ENCODE measurements at places on chromosomes 12 and 14.

DNA sequence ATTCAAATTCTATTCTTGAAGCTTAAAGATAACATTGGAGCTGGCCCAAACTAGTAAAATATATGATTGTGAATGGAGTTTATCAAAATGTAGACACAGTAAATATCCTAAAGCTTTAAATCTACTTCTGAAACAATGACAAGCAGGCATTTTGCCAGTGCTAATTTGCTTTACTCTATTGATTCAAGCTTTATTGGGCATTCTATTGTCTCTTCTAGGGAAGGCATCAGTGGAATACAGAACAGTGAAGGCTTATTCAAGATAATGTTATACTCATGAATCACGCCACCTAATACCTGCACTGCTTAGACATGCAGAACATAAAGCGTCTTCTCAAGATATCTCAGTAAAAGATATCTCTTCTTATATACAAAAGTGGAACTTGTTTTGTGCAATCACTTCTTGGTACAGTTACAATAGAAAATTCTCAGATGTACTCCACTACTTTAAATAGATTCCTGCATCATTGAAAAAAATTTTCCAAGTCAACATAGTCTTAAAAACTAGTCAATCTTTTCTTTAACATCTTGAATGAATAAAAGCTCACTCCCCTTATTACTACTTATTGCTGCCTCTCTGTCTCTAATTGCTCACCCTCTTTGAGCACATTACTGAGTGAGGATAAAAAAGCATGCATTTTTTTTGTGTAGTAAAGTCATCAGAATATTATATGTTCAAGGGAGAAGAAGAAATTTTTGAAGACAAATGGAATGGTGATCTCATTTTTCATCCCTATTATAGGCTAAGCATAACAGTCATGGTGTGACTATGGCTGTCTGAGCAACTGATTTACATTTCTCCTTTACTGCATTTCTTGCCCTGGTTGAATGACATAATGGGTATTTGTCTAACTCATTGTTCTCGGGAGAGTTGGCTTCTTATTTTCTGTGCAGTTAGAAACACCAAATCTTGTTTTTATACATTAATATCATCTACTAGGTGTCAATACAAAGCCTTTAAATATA lies 98.0 kb upstream of the E2F7 start:
- no peak for DNase-seq

DNA sequence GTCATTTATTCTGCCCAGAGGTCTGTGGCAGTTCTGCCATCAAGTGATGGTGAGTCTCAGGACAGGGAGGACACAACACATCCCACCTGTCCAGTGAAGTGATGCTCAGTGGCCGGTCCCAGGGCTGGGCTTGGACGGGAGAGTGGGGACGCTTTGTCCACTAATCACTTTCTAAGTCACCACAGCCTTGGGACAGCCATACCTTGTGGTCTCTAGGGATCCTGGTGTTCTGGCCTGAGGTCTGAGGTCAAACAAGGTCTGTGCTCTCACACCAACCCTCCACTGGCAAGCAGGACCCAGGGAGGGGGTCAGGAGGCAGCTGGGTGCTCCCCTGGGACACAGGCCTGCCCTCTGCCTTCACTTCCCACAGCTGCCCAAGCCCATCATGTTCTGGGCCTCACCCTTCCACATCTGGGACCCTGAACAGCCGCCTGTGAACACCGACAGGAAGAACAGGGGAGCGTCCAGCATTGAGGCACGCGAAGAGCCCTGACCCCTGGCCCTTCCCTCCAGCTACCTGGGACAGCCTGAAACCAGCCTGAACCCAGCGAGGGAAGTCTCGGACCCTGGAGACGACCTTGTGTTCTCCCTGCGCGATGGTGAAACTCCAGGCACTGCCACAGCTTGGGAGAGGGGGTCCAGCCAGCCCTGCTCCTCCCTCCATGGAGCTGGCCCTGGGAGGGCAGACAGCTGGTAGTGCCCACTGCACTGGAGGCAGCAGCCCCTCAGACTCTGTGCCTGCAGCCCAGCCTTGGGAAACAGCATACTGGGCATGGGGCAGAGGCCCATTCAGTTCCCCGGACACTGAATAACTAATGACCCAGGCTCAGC lies 19.7 kb upstream of the GPR132 start:
- no peak for DNase-seq

DNA sequence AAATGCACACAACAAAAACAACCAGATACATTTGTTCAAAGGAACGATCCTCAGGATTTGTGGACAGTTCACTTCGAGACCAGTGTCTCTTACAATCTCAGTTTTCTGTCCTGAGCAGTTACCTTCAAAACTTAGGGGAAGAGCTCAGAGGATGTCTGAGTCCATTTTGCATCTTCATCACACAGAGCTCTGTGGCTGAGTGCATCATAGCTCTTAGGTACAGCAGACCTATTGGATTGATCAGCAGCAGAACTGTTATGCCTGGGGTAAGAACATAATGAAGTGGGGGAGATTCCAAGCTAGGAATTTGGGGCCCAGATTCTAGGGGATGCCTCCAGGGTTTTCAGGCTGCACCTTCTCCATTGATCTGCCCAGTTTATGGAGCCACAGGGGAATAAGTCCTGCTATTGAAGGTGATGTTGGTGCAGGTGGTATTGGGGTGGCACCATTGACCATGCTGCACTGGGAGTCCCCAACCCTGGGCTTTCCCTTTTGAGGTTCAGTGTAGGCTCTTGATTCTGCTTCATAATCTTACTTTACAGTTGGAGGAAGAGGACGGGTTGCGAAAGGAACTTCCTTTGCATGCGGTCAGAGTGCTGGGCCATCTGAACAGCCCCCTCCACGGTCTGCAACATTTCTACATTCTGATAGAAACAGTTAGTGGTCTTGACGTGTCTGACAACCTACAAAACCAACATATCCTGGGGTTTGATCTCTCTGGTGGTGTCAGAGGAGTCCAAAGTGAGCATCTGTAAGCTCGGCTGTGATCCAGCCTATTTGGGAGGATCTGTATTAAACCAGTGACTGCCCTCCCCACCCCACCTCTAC lies 112.8 kb downstream of the CHST11 start:
- DNase-seq, result peak; percentile 98

DNA sequence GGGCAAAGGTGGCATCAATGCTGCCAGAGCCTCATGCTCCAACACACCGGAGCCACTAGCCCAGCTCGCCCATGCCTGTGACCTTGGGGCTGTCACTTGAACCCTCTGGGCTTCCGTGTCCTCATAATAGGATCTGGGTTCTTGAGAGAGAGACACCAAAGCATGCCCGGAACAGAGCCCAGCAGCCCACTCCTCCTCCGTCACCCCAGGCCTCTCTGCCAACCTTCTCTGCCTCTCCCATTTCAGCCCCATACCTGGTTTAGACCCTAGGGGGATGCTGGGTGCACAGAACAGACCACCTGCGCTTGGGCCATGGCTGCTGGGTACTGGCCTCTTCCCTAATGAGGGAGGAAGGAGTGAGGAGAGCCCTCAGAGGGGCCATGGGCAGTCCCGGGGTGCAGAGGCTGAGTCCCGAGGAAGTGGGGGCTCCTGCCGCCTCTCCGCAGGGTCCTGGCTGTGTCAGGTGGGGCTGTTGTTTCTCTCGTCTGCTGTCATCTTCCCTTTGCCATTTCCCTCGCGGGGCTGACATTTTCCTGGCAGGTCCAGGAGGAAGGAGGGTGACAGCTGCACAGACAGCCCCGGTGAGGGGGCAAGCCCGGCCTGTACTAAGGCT lies 172.4 kb upstream of the RTL1 start:
- DNase-seq, result no peak

DNA sequence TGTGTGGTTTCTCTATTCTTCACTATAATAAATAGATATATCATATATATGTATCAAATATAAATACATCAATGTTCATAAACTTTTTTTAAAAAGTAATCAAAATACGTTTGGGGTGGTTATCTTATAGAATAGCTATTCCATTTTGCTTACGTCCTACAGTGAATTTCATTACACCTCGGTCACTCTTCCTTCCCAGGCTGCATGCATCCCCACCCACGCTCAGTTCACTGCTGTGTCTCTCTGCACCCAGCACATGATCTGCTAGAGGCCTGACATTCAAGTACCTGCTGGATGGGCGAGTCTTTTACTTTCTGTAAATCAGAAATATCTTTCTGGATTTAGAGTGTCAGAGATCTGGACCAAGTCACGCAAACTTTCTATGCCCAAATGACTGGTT lies 3.6 kb downstream of the STX2 start:
- DNase-seq, result no peak

DNA sequence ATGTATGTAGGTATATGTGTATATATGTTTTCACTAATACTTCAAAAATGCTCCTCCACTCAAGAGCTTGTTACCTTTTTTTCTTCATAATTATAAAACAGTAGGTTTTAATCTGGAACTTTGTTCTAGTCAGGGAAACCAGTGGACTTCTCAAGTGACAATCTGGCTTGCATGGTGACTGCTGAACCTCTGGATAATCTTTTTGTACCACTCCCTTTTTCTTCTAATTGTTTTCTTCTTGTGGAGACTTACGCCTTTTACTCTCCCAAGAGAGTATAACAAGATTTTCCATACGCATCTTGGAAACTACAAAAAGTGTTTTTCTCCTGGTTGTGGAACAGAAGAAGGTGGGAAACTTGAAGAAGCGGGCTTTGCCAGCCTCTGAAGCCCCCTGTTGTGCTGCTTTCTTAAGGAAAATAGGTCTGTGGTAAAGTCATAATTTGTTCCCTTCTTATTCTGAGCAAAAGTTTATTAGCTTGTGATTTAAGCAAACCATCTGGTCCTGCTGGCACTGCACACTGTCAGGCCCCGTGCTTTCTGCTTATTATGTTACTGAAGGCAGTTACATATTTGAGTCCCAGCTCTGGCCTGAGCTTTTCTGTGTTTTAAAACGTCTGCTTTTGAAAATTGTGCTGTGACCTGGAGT lies 291.8 kb downstream of the ERC1 start:
- no peak for DNase-seq

DNA sequence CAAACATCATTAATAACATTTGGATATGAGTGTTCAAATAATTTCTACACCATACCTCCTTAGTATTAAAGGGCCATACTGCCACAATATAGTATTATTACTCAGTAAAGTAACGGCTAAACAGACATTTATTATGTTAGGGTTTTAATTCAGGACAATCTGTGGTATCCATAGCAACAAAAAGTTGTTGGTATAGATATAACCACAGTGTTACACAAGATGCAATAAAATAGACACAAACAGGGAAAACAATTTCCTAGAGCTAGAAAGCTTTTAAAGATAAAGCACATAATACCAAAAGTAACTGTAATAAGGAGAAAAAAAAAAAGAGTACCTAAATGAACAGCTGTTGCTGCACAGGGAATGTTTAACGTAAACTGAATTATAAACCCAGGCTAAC lies 16.1 kb downstream of the CNIH1 start:
- no peak for DNase-seq

DNA sequence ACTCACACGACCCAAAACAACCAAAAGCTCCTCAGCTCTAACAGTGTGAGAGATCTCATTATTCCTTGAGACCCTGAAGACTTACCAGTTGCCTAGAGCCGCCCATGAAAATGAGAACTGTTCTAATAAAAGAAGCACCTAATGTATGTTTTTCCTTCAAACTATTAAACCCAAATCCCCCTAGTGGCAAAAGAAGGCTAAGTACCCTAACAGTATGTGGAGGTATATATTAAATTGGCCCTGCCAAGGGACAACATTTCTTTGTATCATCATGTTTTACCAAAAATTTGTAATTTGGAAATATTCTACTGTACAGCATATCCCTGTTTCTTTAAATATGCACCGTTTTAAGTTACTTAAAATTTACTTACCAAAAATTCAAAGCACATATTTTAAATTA lies 38.0 kb upstream of the PPFIA2 start:
- DNase-seq, result peak; percentile 9

GRCh38 chr12:40942326-40942725 lies 245.8 kb upstream of the PDZRN4 start:
- DNase-seq, result no peak

- DNase-seq, result no peak
These were observed 152.8 kb downstream of the LRIG3 start for GRCh38 chr12:58767496-58767895.

- peak; percentile 18 for DNase-seq
These were observed 4.7 kb upstream of the ITGB7 start for GRCh38 chr12:53211476-53212381.

DNA sequence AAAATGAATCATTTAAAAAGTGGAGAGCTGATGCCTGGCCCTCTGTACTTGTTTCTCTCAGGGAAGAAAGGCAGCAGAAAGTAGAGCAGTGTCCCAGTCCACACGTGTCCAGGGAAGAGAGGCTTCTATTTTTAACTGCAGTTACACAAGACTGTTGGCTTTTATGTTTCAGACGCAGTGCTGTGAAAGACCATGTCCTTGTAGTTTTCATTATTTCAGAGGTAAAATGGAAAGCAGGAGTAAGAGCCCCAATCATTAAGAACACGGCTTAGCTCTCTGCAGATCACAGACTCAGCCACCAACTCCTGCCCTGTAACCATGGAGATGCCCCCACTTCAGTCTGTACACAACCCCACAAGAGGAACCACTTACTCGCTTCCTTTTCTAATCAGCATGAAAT lies 336.3 kb downstream of the DAD1 start:
- no peak for DNase-seq

DNA sequence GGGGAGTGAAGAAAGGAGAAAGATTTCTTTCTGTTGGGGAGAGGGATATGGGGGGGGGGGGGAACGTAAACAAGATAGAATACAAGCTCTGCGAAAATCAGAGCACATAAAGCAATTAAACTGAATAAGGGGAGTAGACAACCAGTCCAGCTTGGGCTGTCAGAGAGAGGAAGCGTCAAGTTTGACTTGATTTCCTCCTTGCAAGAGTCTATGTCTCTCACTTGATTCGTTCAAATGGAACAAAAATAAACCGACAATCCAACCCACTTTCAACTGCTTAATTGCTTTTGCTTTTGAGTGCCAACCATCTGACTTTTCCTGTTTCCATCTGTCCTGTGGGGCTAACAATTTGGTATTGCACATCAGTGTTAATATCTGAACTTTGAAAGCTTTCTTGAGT lies 942 bp downstream of the SYT1 start:
- DNase-seq, result no peak

GRCh38 chr12:55659486-55660385 lies 23.0 kb downstream of the OR10P1 start:
- peak; percentile 43 for DNase-seq

GRCh38 chr12:57237932-57238853 lies 8.7 kb downstream of the SHMT2 start:
- DNase-seq, result no peak

DNA sequence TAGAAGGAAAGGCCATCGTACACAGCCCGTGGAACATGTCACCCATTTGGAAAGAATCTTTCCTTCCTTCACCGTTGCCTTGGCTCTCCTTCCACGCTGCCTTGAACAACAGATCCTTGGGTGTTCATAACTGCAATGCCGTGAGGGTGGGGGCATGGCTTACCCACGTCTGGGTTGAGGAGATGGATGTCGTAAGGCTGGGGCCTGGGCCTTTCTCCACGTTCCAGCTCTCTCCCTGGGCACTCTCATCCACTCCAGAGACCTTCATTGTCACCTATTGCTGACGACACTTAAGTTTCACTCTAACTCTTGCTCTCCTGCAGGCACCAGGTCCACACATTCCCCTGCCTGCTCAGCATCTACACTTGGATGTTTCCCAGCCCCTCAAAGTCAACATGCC lies 19.4 kb downstream of the ANO2 start:
- no peak for DNase-seq
